ENCODE measurements at places on chromosomes 3 and 15. TPM values are rescaled to one million over a fixed set of nuclear protein-coding genes. Genes with fewer than 3 reads are reported as not detected.

Gene SLC28A1
- total RNA-seq: not detected

Gene DCUN1D1
- 52.6 TPM for total RNA-seq

Gene KNG1
- not detected for total RNA-seq

Gene GOLGA8J
- total RNA-seq: not detected

Gene PRR23E
- total RNA-seq: not detected

Gene UROC1
- total RNA-seq: 0.15 TPM

Gene HYPK
- total RNA-seq: 9.9 TPM

Gene PLCB2
- 3.4 TPM for total RNA-seq

Gene DUOX2
- total RNA-seq: not detected

Gene GABRG3
- total RNA-seq: not detected

Gene ZCWPW2
- total RNA-seq: 1.8 TPM

Gene CX3CR1
- 0.12 TPM for total RNA-seq

Gene LOXL1
- 446 TPM for total RNA-seq

Gene TERC
- total RNA-seq: 1.4 TPM

Gene NOX5
- not detected for total RNA-seq

GRCh38 chr3:74302281-74302680, 312.2 kb downstream of the CNTN3 start:
- no peak for DNase-seq

DNA sequence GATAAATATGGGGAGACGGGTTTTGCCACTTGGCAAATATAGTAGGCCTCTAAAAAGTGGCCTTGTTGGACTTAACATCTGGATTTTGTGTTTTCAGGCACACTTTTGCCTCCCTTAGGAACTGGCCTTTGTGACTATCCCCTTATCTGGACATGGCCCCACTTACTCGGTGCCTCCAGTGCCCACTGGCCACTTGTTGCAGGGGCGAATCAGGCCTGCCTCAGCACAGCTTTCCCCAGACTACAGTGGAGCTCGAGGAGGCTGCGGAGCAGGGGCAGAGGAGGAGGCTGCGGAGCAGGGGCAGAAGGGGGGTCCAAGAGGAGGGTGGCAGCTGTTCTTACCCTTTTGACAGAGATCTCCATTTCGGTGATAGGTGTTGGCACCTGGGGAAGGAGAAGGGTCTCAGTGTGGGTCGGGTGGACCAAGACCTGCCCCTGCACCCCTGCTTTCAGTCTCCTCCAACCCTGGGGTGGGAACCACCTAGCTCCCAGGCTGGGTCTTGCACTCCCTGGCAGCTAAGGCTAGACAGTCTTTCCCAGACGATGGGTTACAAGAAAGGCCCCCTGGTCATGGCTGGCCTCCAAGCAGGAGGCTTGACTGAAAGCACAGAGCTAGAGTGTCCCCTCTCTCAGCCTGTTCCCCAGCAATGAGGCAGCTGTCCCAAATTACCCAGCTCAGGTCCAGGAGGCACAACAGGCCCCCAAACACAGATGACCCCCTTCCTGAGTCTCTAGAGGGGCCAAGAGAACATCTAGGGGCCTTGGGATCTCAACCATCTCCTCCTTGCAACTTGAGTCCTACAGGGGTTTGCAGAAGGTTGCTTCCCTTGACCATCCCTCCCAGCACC, 6.1 kb downstream of the SEMA3G start:
- DNase-seq: no peak

GRCh38 chr3:71185733-71186455, 397.6 kb downstream of the FOXP1 start:
- no peak for DNase-seq

- no peak for DNase-seq
Observed at GRCh38 chr3:57796261-57796660, 40.2 kb downstream of the SLMAP start.

GRCh38 chr3:8187996-8188395, 313.6 kb upstream of the LMCD1 start:
- no peak for DNase-seq

- DNase-seq: no peak
Observed at GRCh38 chr3:184333190-184333589, 4.2 kb upstream of the FAM131A start.

GRCh38 chr15:65326117-65326526, 21.6 kb downstream of the RNU5B-1 start:
- DNase-seq: no peak

DNA sequence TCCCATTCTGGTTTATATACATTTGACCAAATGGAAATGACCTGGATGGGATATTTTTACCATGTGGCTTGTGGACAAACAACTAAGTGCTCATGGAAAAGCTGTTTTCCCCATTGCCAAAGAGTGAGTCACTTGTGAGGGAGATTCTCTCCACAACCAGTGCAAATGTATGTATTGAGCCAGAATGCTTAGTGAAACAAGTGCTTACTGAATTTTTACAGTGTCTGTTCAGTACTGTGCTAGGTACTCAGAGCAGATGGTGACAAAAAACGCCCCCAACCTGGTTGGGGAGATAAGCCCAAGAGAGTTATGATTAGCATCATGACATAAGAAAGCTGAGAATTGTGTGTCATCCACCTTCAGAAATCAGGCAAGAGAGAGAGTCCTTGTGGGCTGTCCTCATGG, 2.3 kb downstream of the CHP1 start:
- no peak for DNase-seq

DNA sequence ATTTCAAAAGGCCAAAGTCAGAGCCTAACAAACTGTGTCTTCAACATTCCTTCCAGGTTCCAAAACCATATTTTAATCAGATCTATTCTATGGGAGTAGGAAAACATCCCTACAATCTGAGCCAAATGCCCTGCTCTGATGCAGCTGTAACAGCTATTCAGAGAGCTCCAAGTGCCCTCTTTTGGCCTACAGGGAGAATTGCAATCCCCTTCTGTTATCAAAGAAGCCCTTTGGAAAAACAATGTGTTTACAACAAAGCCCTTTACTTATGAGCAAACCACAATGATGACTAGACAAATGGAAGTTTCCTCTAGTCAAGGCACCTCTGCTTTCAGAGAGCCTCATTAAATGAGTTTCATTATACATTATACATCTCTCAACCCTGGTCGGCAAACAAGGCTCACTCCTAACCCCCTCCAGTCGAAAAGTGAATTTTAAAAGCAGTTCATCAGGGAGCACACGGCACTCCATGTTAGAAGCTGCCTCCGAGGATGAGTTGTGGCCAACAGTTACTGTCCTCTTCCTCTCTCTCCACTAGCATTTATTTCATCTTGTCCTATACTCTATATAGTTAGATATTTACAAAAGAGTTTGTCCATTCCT, 42.6 kb upstream of the TMCO5A start:
- no peak for DNase-seq

DNA sequence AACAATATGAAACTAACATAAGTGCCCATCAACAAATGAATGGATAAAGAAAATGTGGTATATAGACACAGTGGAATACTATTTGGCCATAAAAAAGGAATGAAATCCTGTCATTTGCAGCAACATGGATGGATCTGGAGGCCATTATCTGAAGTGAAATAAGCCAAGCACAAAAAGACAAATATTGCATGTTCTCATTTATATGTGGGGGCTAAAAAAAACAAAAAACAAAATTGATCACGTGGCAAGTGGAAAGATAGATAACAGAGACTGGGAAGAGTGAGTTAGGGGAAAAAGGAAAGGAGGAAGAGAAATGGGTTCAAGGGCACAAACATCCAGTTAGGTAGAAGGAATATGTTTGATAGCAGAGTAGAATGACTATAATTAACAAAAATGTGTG, 155.9 kb upstream of the BHLHE40 start:
- DNase-seq: no peak

GRCh38 chr3:46380471-46381221, 9.9 kb downstream of the CCR5 start:
- no peak for DNase-seq

- DNase-seq: no peak
Observed at GRCh38 chr3:106809623-106810299, 567.5 kb upstream of the CCDC54 start.

DNA sequence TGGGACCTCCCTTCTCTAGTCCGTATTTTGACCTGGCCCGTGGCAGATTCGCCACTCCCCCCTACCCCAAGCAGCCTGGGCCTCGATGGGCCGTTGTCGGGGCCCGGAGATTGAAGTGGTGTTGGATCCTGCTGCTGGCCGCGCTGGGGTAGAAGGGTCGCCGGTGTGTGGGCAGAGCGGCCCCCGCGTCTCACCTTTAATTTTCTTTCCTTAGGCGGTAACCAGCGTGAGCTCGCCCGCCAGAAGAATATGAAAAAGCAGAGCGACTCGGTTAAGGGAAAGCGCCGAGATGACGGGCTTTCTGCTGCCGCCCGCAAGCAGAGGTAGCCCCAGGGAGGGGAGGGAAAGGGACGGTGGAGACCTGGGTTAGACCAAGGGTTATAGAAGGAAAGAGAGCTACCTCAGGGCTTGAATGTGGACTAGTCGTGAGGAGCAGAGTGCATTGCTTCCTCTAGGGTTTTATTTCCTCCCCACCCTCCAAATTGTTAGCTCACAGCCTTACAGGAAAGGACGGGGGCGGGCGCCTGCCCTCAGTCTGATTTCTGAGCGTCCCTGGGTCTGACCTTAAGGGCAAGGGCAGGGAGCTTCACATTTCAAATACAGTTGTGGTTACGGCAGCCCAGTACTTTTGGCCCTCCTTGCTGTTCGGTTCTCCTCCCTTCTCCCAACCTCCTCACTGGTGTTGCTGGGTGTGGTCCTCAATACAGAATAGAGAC, 799 bp downstream of the SERF2 start:
- no peak for DNase-seq

DNA sequence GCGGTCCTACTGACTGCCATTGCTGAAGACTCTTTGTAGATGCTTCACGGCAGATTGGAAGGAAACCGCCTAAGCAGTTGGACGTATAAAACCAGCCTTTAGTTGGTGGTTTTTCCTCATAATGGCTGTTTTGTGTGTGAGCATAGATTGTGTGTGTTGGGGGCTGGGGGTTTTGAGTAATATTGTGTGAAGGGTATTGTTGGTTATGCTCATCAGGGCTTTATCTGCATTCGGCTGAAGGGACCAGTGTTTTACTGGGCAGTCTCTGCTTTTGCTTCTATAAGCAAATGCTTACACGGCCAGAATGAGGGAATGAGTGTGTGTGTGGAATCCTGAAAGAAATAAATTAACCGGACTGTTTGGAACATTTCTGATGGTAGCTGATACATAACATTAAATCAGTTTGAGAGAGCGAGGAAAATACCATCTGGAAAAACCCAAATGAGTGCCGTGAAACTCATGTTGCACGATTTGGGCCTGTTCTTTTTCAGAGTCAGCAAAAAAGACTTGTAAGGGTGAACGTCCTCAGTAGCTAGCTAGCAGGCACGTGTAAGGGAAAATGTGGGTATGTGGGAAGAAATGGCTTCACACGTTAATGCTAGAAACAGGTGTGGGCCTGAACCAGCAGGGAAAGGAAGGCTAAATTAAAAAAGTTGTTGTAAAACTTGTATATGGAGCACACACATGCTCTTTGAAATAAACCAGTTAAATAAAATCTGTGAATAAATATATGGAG, 1.9 kb downstream of the MITF start:
- DNase-seq: no peak

DNA sequence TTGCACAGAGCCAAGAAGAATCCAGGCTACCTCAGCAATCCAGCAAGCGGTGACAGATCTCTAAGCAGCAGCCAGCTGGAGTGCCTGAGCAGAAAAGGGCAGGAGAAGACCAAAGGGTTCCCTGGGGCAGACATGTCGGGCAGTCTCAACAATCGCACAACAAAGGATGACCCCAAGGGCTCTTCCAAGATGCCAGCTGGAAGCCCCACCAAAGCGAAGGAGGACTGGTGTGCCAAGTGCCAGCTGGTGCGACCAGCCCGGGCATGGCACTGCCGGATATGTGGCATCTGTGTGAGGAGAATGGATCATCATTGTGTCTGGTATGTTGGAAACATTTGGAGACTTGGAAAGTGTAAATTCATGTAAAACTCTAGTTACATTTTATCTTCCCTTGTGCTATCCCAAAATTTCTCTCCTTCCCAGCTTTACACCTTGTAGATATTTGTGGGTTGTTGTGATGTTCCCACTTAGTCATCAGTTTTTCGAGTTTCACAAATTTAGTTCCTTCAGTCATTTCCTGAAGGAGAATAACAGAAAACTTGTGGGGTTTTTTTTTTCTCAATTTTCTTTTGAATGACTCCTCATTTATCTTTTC, 6.4 kb downstream of the ZDHHC23 start:
- no peak for DNase-seq

DNA sequence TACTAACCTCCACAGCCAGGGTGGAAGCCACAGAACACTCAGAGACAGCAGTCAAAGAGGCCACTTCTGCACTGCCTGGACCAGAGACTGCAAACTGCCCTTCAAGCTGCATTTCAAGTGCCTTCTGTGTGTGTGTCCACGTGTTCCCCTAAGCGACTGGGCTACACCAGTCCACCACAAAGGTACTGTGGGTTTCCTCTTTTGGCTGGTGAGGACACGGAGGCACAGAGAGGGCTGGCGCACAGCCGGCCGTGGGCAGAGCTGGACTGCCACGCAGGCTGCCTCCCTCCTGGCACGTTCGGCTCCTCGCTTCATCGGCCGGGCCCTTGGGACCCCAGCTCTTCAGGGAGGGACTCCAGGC, 60.9 kb downstream of the MGLL start:
- DNase-seq: no peak

- DNase-seq: no peak
Observed at GRCh38 chr3:100893590-100893989, 99.6 kb downstream of the ABI3BP start.

GRCh38 chr3:194083637-194084224, 52.2 kb upstream of the HES1 start:
- no peak for DNase-seq

All from chondrocyte (in vitro differentiated cells).